ENCODE measurements at places on chromosomes 16 and 17.
A peak's percentile ranks its signal among the peaks of the same experiment; 100 is the strongest.

DNA sequence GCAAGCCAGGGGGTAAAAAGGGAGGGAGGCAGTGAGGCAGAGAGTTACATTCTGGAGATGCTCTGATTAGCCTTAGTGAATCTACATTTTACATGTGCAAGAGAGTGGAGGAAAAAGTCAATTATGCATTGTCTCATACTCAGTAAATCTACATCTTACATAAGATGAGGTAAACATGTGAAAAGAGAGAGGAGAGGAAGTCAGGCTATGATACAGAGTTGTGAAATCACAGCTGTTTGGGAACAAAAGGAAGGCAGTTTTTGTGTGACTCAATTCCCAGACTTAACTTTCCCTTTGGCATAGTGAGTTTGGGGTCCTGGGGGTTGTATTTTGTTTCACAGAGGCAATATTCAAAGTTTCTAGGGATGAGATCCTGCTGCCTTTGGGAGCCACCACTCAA lies 67.8 kb downstream of the GP2 start:
- DNase-seq: no peak

- DNase-seq: peak; percentile 92
Observed at GRCh38 chr17:43673516-43674323, 12.0 kb upstream of the MEOX1 start.

- DNase-seq: no peak
Observed at GRCh38 chr17:72926171-72926570, 166.3 kb downstream of the SLC39A11 start.

DNA sequence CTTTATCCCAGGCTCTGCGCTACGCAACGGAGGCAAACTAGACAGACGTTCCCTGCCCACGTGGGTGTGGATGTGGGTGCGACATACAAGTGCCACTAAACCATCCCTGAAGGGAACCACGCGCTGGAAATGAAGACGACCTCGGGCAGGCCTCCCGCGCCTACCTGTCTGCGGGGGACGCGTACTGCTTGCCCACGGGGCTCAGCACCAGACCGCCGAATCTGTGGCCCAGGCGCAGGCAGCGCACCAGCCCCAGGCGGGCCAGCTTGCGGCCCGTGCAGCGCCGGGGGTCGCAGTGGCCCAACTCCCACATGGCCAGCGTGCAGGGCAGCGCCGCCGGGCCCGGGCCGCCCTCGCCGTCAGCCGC lies 480 bp downstream of the TSR3 start:
- no peak for DNase-seq

- peak; percentile 76 for DNase-seq
Observed at GRCh38 chr17:48630925-48631692, 5.0 kb upstream of the HOXB9 start.

DNA sequence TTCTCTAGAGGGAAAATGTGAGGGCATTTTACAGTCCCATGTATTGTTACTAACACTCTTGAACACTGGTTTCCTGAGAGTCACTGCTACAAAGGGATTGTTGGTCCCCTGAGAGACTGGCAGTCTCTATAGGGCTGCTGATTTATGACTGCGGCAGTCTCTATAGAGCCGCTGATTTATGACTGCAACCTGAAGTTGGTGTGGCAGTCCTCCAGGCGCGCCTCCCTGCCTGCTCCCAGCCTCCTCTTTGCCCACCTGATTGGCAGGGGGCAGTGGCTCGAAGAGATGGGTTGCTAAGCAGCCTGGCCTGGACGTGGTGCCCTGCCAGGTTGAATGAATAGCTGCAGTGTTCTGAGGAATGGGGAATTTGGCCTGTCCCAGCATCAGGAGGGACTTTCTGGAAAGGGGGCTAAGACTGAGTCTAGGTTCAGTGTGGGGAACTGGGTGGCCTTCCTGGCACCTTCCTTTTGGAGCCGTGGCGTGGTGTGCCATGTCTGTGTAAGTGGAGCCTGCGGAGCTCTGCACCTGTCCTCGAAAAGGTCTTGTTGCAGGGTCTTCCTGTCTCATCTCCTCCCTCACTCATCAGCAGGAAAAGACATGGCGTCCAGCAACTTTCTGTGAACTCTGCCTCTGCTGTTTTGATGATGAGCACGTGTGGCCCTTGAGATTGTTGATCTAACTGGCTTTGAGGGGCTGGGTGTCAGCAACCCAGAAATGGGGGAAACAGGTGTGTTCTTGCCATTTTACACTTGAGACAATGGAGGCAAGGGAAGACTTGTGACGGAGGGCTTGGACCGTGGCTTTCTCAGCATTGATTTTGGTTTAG lies 24.9 kb downstream of the SAP30BP start:
- no peak for DNase-seq

DNA sequence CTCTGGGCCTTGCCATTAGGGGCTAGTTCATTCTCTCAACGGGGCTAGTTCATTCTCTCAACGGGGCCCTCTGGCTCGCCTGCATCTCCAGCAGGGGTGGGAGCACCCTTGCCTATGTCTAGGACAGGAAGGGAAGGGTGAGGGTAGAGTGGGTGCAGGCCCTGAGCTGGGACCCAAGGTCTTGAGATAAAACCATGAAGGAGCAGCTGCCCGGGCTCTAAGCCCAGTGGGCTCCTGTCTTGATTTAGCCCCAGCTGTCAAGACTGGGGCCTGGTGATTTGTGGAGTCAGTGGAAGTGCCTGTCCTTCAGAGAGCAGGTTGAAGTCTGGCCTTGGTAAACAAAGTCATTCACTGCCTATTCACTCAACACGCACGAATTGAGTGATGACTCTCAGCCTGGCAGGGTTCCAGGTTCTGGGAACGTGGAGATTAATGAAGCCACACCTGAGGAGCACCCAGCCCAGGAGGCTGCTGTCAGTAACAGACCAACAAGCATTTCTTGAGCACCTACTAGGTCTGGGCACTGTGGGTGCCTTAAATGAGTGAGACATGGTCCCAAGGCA lies 35.4 kb downstream of the WNT3 start:
- DNase-seq: no peak

DNA sequence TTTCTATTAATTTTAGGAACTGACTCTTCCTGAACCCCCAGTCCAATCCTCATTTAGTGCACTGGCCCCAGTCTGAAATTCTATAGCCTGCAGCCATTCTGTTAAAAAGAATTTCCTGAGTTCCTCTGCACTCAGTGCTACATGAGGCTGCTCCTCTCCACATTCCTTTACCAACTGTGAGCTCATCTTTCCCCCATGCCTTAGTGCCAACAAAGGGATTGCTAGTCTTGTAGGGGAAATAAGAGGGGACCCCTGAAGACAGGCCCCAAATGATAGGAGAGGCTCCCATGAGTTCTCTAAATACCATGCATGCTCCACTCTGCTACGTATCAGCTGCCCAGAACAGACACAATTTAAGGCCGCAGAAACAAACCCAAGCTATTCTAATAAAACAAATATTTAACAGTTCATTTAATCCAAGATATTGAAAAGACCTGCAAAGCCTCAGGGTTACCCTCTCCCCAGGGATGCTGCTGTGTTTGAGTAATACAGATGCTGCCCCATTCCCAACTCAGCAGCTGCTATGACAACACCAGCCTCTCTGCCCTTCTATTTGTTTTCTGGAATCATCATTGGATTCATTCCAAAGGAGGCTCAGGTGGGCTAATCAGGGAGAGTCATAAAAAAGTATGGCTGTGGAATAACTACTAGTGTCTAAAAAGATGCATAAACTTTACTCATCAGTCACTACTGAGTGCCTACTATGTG lies 228.5 kb downstream of the TOX3 start:
- no peak for DNase-seq

GRCh38 chr17:29071303-29071702 lies 28.4 kb downstream of the PIPOX start:
- peak; percentile 8 for DNase-seq

- DNase-seq: no peak
Observed at GRCh38 chr17:58291246-58291645, 10.5 kb upstream of the MPO start.

Data from osteoblast (primary cell).